ENCODE measurements at places on chromosomes 3 and 15. TPM values are rescaled to one million over a fixed set of nuclear protein-coding genes. Genes with fewer than 3 reads are reported as not detected.
A peak's percentile ranks its signal among the peaks of the same experiment; 100 is the strongest.

GRCh38 chr15:51731549-51732267 is 5.7 kb downstream of the LYSMD2 start:
- peak; percentile 55 for DNase-seq

Gene HYKK
- 0.57 TPM for total RNA-seq

DNA sequence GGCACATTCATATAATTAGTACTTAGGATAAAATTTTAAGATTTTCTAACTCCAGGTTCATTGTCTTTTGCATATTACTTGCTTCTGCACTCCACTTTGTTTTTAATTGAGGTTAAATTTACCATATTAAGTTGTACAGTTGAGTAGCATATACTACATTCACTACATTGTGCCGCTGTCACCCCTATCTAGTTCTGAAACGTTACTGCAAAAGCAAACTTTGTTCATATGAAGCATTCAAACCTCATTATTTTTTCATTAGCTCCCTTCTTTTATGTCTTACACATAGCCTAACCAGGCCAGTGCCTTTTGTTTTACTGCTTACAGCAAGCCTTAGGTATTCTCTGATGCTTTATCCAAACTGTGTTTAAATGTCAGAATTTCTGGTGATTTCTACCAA is 183.1 kb upstream of the CGNL1 start:
- no peak for DNase-seq

Gene HYAL1
- total RNA-seq, result 0.40 TPM

- no peak for DNase-seq
Observed at GRCh38 chr15:75178171-75178937, 23.3 kb upstream of the C15orf39 start.

DNA sequence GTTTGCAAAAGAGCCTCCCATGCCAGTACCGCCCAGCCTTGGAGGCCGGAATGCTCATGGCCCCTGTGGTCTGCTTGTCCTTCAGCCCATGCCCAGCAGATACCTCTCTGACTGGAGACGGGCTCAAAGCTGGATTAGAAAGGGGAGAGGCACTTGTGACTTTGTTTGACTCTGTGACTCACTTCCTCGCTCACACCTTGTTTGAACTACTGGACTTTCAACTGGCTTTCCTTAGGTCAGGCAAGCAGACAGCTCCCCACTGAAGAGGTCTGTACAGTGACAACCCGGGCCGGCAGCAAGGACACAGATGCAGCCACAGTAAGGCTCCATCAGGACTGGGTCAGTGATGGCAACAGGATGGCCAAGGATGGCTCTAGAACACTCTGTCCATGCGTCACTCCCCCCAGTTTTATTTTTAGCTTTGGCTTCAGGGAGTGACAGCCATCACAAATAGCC is 98.6 kb upstream of the ABHD17C start:
- DNase-seq, result peak; percentile 57

DNA sequence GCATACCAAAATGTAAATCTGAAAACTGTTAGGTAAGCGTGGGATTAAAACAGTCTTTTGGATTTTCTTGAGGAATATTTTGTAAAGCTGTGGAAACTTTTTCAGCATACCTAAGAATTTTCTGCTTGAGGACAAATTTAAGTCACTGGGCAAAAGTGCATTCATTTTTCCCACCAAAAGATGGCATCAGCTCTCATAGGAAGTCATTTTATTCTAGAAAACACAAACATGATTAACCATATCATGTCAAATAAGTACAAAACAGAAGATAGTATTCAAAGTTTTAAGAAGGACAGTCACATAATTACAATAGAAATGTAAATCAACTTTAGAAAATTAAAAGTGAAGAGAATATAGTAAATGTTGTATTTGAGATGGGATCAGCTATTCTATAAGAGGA is 63.5 kb downstream of the SLC49A4 start:
- peak; percentile 37 for DNase-seq

Gene CASR
- not detected for total RNA-seq

Gene PARP15
- total RNA-seq, result not detected

GRCh38 chr3:117036259-117036799 is 326.8 kb downstream of the TUSC7 start:
- peak; percentile 39 for DNase-seq

Gene PLS1
- 24.8 TPM for total RNA-seq

DNA sequence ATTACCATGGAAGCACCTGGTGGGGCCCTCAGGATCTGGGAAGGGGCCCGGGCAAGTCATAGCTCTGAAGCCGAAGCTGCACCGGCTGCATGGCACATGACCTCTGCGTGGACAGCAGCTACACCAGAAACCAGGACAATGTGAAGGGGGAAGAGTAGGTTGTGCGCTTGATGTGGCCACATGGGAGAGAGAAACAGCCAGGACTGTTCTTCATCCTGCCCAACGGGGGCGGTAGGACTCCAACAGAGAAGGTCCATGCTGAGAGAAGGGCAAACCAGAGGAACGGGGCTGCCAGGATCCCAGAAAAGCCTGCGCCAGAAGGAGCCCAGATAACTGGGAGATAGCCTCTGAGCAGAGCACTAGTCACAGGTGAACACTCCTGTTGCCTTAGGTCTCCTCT is 54.9 kb upstream of the PRR20G start:
- peak; percentile 30 for DNase-seq

Gene PEX5L
- 1.7 TPM for total RNA-seq

DNA sequence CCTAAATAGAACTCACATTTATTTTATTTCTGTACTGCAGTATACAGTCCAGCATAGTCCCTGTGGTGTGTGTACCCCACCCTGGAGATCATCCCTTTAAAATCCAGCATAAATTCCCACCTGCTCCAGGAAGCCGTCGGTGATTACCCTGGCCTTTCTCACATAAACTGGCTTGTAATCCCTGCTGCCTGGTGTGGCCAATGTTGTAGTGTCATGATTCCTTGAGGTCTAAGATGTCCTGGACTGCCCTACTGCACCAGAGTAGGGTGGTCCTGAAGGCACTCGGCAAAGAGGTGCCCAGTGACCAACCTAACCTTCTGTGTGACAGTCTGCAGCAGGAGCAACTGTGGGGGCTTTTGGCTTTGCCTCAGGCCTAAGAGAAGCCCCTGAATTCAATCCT is 58.9 kb downstream of the ITGA11 start:
- no peak for DNase-seq

Gene OR5H1
- not detected for total RNA-seq

- no peak for DNase-seq
Observed at GRCh38 chr3:57982561-57983243, 25.5 kb upstream of the FLNB start.

DNA sequence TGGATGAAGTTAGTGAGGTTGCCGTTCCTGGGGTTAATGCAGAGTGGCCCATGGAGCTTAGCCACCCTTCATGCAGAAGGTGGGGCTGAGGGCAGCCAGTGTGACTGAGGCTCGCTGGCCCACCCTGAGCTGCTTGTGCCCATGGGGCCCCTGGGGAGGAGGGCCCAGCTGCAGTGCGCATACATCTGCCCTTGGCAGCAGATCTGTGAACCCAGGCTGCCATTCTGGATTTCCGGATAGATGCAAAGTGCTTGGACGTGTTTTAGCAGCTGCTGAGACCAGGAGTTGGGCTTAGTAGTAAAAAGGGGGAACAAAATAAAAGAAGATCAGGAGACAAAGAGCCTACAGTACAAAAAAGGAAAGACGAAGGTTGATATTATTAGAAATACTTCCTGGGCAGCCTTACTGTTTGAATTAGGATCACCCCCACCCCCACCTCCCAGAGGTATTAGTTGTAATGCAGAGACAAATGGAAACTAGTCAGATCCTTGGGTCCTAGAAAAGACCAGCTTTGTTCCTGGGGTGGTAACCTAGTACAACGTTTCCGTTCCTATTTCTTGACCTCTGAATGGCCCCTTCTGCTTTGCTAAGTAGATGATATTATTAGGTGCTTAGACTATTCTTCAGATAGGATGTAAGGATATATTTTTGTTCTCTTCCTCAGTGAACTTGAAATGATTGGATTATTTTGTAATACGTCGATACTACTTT is 70.2 kb downstream of the IGF1R start:
- no peak for DNase-seq

Gene KNG1
- total RNA-seq, result not detected

- no peak for DNase-seq
Observed at GRCh38 chr3:144312702-144313101, 341.1 kb downstream of the DIPK2A start.

DNA sequence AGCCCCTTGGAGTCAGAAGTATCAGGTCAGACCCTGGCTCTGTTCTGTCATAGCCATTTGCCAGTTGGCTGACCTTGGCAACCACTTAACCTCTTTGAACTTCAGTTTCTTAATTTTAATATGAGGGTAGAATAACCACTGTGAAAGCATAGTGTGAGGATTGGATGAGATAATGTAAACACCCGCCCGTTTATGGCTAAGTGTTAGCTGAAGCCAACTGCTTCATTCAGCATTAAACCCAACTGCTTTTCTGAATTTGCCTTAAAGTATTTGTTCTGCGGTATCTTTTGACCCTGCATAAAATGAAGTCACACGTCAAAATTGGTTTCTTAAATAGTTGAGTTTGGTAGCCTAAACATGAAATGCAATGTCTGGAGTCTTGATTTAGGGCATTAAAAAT is 121.5 kb upstream of the ABHD17C start:
- DNase-seq, result no peak

Gene MYO5C
- total RNA-seq, result not detected

DNA sequence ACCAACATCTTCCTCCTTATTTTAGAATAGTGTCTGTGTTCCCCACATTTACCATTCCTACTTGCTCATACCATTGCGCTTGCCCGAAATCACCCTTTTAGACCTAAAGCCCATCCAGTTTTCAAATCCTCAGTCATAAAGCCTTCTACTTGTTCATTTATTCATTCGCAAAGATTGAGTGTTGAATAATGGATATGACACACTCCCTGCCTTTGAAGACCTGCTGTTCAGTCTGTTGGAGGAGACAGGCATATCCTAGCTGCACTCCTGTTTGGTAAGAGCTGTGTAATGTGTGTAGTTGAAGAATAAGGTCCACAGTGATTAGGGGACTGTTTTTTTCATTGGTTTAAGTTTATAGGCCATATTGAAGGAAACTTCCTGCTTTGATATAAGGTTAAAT is 1.7 kb downstream of the CNOT10 start:
- DNase-seq, result no peak

Gene NOX5
- 1.1 TPM for total RNA-seq

GRCh38 chr3:186960347-186960746 is 30.0 kb downstream of the ST6GAL1 start:
- no peak for DNase-seq

Data from HT1080 (cell line).